Activated CD8-positive, alpha-beta memory T cell treated with anti-CD3 and anti-CD28 coated beads for 48 hours (primary cell): ENCODE measurements at places on chromosomes 13 and 19.

DNA sequence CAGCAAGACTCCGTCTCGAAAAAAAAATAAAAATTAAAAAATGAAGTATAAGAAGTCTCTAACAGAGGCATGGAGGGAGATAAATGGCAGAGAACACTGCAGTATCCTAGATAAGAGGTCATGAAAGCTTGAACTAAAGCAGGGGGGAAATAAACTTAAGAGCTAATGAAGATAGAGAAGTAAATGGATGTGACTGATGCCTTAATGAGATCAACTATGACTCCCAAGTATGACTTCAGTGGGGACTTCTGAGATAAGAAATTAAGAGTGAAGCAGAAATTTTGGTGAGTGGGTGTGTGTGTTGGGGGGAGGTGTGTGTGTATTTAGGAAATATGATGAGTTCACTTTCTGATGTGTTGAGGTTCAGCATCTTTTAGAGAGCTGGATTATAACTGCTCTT, 55.1 kb downstream of the DIAPH3 start:
- DNase-seq: no peak

GRCh38 chr13:111328574-111329410, 8.3 kb downstream of the TEX29 start:
- no peak for DNase-seq

- no peak for DNase-seq
These were observed 9.8 kb upstream of the ALOX5AP start for GRCh38 chr13:30725326-30726085.

- DNase-seq: no peak
These were observed 359.3 kb upstream of the PCDH20 start for GRCh38 chr13:61774903-61775302.

DNA sequence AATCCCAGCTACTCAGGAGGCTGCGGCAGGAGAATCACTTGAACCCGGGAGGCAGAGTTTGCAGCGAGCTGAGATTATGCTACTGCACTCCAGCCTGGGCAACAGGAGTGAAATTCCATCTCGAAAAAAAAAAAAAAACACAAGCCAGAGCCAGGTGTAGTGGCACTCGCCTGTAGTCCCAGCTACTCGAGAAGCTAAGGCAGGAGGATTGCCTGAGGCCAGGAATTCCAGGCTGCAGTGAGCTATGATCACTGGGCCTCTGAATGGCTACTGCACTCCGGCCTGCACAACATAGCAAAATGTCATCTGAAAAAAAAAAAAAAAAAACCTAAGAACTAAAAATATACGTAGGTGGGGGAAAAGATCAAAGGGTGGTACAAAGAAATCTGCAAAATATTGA, 19.4 kb downstream of the EPS15L1 start:
- DNase-seq: no peak

GRCh38 chr13:113445791-113446487, 7.3 kb downstream of the ADPRHL1 start:
- no peak for DNase-seq

DNA sequence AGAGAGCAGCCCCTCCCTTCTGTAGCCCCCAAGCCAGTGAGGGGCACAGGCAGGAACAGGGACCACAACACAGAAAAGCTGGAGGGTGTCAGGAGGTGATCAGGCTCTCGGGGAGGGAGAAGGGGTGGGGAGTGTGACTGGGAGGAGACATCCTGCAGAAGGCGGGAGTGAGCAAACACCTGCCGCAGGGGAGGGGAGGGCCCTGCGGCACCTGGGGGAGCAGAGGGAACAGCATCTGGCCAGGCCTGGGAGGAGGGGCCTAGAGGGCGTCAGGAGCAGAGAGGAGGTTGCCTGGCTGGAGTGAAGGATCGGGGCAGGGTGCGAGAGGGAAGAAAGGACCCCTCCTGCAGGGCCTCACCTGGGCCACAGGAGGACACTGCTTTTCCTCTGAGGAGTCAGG, 4.2 kb downstream of the KLK3 start:
- DNase-seq: no peak
